GM23248 (cell line): ENCODE measurements at places on chromosomes 11 and 22. TPM values are rescaled to one million over a fixed set of nuclear protein-coding genes. Genes with fewer than 3 reads are reported as not detected.

- DNase-seq: peak; percentile 76
Measured at GRCh38 chr11:19080579-19080993, 20.1 kb upstream of the MRGPRX2 start.

DNA sequence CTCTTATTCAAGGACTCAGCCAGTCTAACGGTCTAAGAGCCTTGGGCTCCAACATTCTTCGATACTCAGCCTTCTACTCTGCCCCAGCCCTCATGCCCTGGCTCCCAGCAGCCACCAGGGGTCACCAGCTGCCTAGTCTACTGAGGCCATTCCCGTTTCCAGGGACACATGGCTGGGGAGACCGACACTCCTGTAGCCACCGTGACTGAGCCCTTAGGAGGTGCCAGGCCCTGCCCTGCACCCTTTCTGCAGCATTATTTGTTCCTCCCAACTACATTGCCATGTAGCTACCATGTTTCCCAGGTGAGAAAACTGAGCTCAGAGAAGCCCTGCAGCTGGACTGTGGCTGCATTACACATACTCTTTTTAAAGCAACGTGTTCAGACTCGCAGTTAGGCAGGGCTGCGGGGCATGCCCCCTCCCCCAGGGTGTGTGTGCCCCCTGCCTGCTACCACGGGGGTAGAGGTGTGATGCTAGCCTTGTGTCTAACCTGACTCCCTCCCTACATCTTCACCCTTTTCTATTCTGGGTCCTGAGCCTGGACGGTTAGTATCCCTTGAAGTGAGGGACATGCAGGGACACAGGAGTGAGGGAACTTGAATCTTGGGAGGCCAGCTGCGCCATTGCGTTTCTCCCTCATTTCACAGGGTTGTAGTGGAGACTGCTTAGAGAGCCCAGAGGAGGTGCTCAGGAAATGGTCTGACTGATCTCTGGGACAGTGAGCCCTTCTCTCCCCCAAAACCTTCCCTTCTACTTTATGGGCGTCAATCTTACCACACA lies 17.5 kb downstream of the ATG16L2 start:
- peak; percentile 89 for DNase-seq

DNA sequence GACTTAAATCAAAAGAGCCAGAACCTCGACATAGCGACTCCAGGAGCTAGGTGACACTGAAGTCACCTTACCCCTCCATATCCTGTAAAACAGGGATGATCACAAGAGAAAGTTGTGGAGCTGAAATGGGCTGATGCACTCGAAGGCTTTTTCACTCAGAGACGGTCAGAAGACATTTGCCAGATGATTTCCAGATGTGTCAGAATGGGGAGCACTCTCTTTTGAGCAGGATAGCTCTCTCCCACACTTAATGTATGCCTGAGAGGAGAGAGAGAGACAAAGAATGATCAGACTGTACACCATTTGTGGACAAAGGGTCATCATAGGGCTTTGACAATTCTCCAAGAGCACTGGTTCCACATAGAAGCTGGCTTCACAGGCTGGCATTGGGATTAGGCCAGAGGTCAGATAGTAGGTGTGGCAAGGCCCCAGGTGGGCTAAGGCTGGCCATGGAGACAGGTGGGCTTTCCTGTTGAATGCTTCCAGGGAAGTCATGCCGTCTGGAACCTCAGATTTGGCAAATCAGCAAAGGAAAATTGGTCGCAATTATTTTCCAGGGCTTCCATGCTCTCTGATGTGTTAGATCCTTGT lies 42.3 kb upstream of the ETS1 start:
- DNase-seq: peak; percentile 15

- peak; percentile 19 for DNase-seq
Measured at GRCh38 chr22:32327066-32327465, 30.6 kb upstream of the RFPL3 start.

GRCh38 chr11:79506734-79507344 lies 66.0 kb upstream of the TENM4 start:
- no peak for DNase-seq

DNA sequence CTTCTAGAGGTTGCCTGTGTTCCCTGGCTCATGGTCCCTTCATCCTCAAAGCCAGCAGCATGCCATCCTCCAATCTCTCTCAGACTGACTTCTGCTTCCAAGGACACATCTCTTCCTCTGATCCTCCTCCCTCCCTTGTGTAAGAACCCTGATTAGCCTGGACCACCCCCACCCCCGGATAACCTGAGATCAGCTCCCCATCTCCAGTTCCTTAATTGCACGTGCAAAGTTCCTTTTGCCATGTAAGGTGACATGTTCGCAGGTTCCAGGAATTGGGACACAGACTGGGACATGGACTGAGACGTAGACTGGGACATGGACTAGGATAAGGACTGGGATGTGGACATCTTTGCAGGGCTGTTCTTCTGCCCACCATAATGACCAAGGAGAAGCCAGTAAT lies 925.3 kb downstream of the TBC1D22A start:
- no peak for DNase-seq

DNA sequence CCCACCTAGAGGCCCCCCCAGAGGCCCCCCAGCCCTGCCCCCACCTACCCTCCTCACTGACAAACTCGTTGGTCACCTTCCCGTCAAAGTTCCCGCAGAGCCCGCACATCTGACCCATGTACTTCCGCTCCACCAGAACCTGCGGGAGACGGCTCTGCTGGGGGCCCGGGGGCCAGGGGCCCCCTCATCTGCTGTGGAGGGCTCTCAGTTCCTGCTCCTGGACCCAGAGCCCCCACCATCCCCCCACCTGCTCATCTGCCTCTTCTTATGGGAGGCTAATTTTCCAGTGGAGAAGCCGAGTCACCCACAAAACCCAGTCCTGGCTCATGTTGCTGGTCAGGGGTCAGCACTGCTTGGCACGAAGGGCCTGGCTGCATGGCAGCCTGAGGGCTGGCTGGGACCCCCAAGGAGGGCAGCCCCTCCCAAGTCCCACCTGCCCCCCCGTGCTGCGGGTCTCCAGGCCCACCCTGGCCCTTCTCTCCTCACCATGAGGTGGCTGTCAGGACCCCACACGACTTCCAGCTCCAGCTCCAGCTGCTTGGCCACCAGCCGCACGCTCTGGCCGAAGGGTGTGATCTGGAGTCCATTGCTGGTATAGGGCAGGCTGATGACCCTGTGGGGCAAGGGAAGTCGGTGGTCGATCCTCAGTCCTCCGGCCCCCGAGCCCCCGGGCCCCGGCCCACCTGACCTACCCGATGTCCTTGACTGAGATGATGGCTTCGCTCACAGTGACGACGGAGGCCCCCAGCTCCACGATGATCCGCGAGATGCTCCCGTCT lies 5.2 kb downstream of the MUC6 start:
- DNase-seq: no peak

The TRIM29 gene
- 1.4 TPM in 1 of 2 replicates, not detected in the other for total RNA-seq

The GAS2 gene
- total RNA-seq: 0.51 and 1.2 TPM in 2 replicates

The TBX10 gene
- not detected in 2 replicates for total RNA-seq

The TSPO gene
- total RNA-seq: 760 and 970 TPM in 2 replicates

The LGALS12 gene
- total RNA-seq: not detected in 2 replicates

The SCO2 gene
- 8.4 and 17.5 TPM in 2 replicates for total RNA-seq
